ENCODE measurements at places on chromosomes 6 and 20.

DNA sequence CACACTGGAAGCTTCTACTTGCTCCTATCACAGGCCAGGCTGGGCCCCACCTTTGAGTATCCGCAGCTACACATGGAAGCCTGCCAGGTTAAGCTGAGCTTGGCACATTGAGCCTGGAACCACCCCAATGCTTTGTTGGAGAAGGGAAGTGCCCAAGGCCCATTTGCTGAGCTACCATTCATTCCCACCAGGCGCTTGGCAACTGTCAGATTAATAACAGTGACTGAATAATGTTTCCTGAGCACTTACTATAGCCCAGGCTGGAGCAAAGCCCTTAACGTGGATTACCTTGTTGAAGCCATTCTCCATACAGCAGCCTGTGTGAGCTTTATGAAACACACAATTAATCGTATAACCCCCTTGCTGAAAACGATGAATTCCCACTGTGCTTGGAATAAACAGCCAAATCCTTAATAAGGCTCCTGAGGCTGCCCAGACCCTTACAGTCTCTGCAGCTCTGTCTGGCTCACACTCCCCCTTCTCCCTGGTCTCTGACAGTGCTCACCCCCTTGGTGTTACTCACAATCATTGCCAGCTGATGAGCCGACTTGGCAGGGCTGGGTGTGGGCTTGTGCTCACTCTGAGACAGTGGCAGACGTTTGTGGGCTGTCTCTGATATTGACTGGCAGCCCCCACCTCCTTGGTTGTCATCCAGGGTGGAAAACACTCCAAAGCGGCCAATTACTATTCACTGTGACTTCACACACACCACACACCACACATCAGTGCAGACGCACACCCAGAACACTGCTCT lies 357.1 kb downstream of the MAFB start:
- no peaks in the 10 kb centered on the region for H3K36me3 ChIP-seq
- H3K27me3 ChIP-seq, result no peaks in the 10 kb centered on the region
- DNase-seq, result no peak
- H3K27ac ChIP-seq, result no peak overlapping the region
- H3K4me3 ChIP-seq, result no peak overlapping the region

DNA sequence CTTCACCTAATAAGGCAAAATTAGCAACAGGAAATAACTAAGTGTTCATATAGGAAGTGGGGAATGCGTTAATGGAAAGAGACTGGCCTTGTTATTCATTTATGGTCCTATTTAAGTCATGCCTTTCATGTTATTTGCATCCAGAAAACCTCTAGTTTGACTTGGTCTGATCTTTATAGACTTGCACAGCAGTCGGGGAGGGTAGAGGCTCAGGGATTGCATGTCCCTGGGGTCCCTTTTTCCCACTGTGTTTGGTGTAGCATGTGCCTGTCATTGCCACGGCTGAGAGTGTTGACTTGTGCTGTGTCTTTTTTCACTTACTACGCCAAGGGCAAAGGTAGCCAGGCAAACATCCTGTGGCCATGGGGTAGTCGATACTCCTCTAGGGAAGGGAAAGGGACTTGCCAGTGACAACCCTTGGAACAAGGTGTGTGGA lies 105.4 kb upstream of the RIN2 start:
- no peak overlapping the region for H3K27ac ChIP-seq
- no peak for DNase-seq
- H3K36me3 ChIP-seq, result no peaks in the 10 kb centered on the region
- no peaks in the 10 kb centered on the region for H3K27me3 ChIP-seq
- H3K4me3 ChIP-seq, result no peak overlapping the region

- no peak overlapping the region for H3K4me3 ChIP-seq
- no peak overlapping the region for H3K27ac ChIP-seq
- H3K36me3 ChIP-seq, result no peaks in the 10 kb centered on the region
- no peak for DNase-seq
These were observed 220.8 kb downstream of the ERMARD start for GRCh38 chr6:169972101-169972651.

DNA sequence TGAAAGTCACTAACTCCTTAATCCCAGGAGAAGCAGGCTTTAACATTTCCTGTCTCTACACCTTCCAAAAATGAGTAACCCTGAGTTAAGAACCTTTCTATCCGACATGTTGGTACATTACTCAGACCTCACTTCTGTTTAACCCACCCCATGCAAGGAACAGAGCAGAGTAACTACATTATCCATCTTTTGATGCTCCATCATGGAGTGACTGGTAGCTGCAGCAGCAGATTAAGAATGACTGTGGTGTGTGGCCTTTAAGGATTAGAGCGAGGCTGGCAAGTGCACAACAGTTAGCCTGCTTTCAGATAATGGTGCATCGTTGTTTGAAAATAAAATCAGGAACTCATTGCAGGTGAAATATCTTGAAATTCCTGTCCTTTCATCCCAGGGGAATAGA lies 2.0 kb downstream of the TRAF3IP2 start:
- H3K27ac ChIP-seq, result no peak overlapping the region
- no peaks in the 10 kb centered on the region for H3K27me3 ChIP-seq
- H3K36me3 ChIP-seq, result peaks cover 6% of the 10 kb centered on the region
- DNase-seq, result no peak

- no peaks in the 10 kb centered on the region for H3K36me3 ChIP-seq
- DNase-seq, result no peak
- H3K27ac ChIP-seq, result no peak overlapping the region
- no peak overlapping the region for H3K4me3 ChIP-seq
- H3K27me3 ChIP-seq, result peaks cover 44% of the 10 kb centered on the region
These were observed 2.4 kb downstream of the METTL24 start for GRCh38 chr6:110355727-110356126.

- H3K4me1 ChIP-seq, result peaks cover 16% of the 10 kb centered on the region
- H3K27ac ChIP-seq, result peak overlapping the region; percentile 19
- peak overlapping the region; percentile 75 for H3K4me3 ChIP-seq
- no peaks in the 10 kb centered on the region for H3K27me3 ChIP-seq
These were observed 17.6 kb downstream of the PLAGL2 start for GRCh38 chr20:32189691-32190615.

DNA sequence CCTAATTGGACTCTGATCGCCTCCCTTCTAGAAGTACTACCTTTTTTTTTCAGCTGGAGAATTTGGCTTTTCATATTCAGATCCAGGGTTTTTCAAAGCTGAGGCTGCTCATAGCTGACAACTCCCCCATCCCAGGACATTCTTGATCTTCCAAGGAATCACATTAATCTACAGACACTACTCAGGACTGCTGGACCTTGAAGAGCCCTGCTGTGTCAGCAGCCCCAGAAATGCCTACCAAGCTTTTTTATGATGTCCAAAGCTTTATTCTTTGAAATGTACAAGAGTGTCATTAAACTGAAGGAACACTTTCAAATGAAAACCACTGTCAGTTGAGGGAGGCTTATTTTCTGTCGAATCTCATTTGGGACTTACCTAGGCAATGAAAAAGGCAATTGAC lies 704.1 kb downstream of the PTPRT start:
- no peaks in the 10 kb centered on the region for H3K36me3 ChIP-seq
- no peak overlapping the region for H3K27ac ChIP-seq
- no peak for DNase-seq
- no peaks in the 10 kb centered on the region for H3K4me1 ChIP-seq
- no peak overlapping the region for H3K4me3 ChIP-seq
- H3K27me3 ChIP-seq, result no peaks in the 10 kb centered on the region

GRCh38 chr6:140541288-140541687 lies 1166.8 kb upstream of the CITED2 start:
- H3K4me1 ChIP-seq, result no peaks in the 10 kb centered on the region
- no peak overlapping the region for H3K4me3 ChIP-seq
- H3K27me3 ChIP-seq, result no peaks in the 10 kb centered on the region

DNA sequence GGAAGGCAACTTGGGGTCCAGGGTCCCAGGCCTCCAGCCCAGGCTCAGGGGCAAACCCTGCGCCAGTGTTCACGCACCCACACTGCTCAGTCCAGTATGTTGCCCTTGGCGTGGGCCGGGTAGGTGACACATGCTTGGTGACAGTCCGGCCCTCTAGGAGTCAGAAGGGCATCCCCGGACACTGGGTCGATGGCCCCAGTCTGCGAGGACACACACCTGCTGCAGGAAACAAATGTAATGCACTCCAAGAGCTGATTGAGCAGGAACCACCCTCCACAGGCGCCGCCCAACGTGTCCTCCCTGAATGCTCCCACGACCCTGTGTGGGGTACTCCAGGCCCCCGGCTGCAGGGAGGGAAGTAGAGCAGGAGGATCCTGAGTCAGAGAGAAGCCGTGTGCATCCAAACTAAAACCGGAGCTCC lies 160.7 kb downstream of the DLL1 start:
- H3K4me1 ChIP-seq, result no peaks in the 10 kb centered on the region
- H3K27me3 ChIP-seq, result peaks cover 9% of the 10 kb centered on the region
- no peak overlapping the region for H3K27ac ChIP-seq
- peak; percentile 8 for DNase-seq

DNA sequence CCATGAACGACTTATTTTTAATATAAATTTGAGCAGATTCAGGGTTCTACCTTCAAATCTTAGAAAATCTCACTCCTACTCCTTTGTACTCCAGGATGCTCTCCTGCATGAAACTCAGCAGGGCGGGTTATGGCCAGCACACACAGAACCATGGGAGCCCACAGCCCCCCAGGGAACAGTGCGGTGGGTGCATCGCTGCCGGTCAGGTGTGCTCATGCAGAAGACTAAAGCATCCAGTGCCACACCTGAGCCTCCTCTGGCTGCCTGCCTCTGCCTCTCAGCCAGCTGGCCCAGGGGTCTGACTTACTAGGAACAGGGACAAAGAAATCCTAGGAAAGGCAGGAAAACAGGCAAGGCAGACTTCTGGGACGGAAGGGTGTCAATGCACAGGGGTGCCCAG lies 31.8 kb downstream of the EZR start:
- no peak overlapping the region for H3K27ac ChIP-seq
- no peaks in the 10 kb centered on the region for H3K27me3 ChIP-seq
- H3K36me3 ChIP-seq, result peaks cover 71% of the 10 kb centered on the region
- peaks cover 63% of the 10 kb centered on the region for H3K4me1 ChIP-seq
- no peak for DNase-seq

DNA sequence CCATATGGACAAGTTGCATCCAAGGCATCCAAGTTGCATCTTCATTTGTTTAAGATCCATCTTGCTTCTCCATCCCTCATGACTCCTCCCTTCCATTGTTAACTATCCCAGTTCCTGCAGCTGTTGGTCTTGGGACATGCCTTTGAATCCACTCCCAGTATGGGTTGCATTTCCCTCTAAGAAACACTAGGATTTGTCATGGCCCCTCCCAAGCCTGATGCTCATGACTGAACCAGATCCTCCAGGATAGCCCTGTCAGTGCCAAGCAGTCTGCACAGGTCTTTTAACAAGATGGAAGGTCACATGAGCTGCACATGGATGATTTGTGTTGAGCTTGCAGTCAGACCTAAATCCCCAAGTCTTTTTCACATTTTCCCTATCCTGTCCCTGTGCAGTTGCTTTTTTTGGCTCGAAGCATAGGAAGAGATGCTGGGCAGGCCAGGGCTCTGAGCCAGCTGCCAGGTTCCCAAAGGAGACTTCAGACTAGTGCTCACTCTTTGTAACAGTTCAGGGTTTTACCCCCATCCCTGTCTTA lies 4.2 kb downstream of the PPP2R5D start:
- H3K27me3 ChIP-seq, result no peaks in the 10 kb centered on the region
- H3K4me1 ChIP-seq, result peaks cover 42% of the 10 kb centered on the region
- no peak overlapping the region for H3K4me3 ChIP-seq

GRCh38 chr6:133241901-133242636 lies 912 bp downstream of the EYA4 start:
- peaks cover 41% of the 10 kb centered on the region for H3K27me3 ChIP-seq
- H3K27ac ChIP-seq, result no peak overlapping the region
- no peak overlapping the region for H3K4me3 ChIP-seq
- peaks cover 3% of the 10 kb centered on the region for H3K4me1 ChIP-seq

DNA sequence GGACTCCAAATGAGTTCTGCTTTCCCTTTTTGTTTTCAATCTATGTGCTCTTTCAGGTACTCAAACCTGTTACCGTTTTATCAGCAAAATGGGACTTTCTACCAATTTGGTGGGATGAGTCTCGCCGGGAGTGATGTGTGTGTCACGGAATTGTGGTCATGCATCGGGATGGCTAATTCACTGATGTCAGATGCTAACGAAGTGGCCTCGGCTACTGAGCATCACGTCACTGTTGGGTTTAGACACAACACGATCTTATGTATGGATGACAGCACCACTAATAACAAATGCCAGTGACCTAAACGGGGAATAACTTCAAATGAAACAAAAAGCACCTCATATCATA lies 1.6 kb upstream of the PCK1 start:
- H3K4me1 ChIP-seq, result no peaks in the 10 kb centered on the region
- no peak overlapping the region for H3K4me3 ChIP-seq
- H3K27ac ChIP-seq, result no peak overlapping the region
- no peak for DNase-seq

DNA sequence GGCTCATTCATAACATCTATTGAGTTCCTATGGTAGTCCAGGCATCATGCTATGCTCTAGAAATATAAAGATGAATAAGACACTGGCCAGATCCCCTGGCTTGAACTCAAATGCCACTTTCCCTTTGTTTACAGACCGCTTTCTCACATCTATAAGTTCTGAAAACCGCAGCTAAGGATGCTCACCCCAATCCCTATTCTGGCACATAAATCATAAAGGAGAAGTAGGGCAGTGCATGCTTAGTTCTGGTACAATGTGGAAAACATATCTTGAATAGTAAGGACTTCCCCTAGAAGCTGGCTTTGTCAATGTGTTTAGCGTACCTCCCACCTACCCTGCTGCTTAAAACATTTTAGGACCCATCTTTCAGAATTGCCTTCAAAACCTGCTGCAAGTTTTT lies 26.4 kb downstream of the MRS2 start:
- peaks cover 7% of the 10 kb centered on the region for H3K36me3 ChIP-seq
- H3K27ac ChIP-seq, result no peak overlapping the region
- no peaks in the 10 kb centered on the region for H3K27me3 ChIP-seq
- H3K4me1 ChIP-seq, result no peaks in the 10 kb centered on the region
- no peak for DNase-seq
- no peak overlapping the region for H3K4me3 ChIP-seq

- peaks cover 47% of the 10 kb centered on the region for H3K4me1 ChIP-seq
- H3K27me3 ChIP-seq, result peaks cover 86% of the 10 kb centered on the region
- no peak overlapping the region for H3K4me3 ChIP-seq
- no peak for DNase-seq
- no peaks in the 10 kb centered on the region for H3K36me3 ChIP-seq
- no peak overlapping the region for H3K27ac ChIP-seq
These were observed 103.2 kb downstream of the TOX2 start for GRCh38 chr20:44017905-44018258.

DNA sequence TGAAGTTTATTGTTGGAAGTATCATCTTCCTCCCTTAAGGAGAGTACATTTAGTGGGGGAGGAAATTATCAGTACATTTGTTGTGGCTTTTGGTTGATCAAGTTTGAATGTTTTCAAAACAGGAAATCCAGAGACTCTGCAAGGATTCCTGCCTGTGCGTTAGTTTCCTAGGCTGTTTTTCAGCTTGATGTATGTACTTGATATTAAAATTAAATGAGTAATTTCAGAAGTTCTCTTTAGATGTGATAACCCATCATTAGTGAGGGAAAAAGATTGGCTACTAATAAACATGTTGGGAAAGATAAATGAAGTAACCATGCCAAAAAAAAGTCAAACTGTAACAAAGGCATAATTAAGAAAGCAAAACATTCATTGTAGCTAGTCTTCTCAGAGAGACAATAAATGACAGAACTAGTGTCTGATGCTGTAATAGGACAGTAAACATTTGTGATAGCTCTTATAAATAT lies 88.0 kb upstream of the TULP1 start:
- H3K36me3 ChIP-seq, result peaks cover 37% of the 10 kb centered on the region
- no peak for DNase-seq

GRCh38 chr6:168370310-168370991 lies 50.9 kb upstream of the DACT2 start:
- H3K4me3 ChIP-seq, result no peak overlapping the region
- no peaks in the 10 kb centered on the region for H3K36me3 ChIP-seq
- DNase-seq, result peak; percentile 76
- H3K4me1 ChIP-seq, result peaks cover 3% of the 10 kb centered on the region
